A549 treated with dexamethasone at 1 μM for 4 hours (cell line): ENCODE measurements at places on chromosomes 1 and 21. TPM values are rescaled to one million over a fixed set of nuclear protein-coding genes. Genes with fewer than 3 reads are reported as not detected.

The PTPRF gene
- total RNA-seq = 70.7 to 107 TPM (median 104 TPM) in 5 replicates

The RHOC gene
- total RNA-seq = 345 to 434 TPM (median 356 TPM) in 5 replicates

The LRRIQ3 gene
- 0.47 to 0.78 TPM (median 0.58 TPM) in 5 replicates for total RNA-seq

The SELENBP1 gene
- total RNA-seq = 6.2 to 7.8 TPM (median 6.6 TPM) in 5 replicates

The SYT11 gene
- 1.1 to 1.5 TPM (median 1.5 TPM) in 5 replicates for total RNA-seq

The UBL4B gene
- total RNA-seq = not detected in 5 replicates

The SYDE2 gene
- 0.69 to 1.7 TPM (median 1.2 TPM) in 5 replicates for total RNA-seq

The EBNA1BP2 gene
- 171 to 197 TPM (median 182 TPM) in 5 replicates for total RNA-seq

The CELA2B gene
- total RNA-seq = 0.13 TPM in 1 of 5 replicates, not detected in the others
